ENCODE measurements at places on chromosomes 1 and 21.
A peak's percentile ranks its signal among the peaks of the same experiment; 100 is the strongest.

GRCh38 chr1:78855258-78855657 is 151.3 kb downstream of the ADGRL4 start:
- DNase-seq = no peak

- no peak for DNase-seq
These were observed 27.0 kb downstream of the SIM2 start for GRCh38 chr21:36725793-36726386.

DNA sequence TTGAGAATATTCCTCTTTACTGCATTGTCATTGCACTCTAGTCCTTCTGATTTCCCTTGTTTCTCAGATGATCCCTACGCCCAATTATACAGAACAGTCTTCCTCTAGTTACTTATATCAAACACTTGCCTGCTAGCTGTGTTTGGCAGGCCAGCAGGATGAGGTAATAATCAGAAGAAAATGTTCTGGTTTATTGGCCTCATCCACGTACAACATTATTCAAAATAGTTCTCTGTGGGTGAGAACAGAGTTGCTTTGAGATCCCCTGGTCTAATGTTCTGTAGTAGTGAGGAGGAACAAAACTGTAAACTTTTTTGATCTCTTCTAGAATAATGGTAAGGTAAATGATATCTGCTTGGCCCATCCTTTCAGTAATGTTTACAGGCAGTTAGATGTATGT is 22.3 kb upstream of the C1orf105 start:
- no peak for DNase-seq

- peak; percentile 22 for DNase-seq
These were observed 166.7 kb downstream of the ADGRL4 start for GRCh38 chr1:78839704-78840277.

DNA sequence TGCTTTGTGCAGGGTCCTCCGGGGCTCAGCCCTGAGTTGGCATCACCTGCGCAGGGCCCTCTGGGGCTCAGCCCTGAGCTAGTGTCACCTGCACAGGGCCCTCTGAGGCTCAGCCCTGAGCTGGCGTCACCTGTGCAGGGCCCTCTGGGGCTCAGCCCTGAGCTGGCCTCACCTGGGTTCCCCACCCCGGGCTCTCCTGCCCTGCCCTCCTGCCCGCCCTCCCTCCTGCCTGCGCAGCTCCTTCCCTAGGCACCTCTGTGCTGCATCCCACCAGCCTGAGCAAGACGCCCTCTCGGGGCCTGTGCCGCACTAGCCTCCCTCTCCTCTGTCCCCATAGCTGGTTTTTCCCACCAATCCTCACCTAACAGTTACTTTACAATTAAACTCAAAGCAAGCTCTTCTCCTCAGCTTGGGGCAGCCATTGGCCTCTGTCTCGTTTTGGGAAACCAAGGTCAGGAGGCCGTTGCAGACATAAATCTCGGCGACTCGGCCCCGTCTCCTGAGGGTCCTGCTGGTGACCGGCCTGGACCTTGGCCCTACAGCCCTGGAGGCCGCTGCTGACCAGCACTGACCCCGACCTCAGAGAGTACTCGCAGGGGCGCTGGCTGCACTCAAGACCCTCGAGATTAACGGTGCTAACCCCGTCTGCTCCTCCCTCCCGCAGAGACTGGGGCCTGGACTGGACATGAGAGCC is 22.7 kb downstream of the COL6A1 start:
- no peak for DNase-seq

- no peak for DNase-seq
These were observed 85.2 kb upstream of the TRABD2B start for GRCh38 chr1:48082271-48082962.

DNA sequence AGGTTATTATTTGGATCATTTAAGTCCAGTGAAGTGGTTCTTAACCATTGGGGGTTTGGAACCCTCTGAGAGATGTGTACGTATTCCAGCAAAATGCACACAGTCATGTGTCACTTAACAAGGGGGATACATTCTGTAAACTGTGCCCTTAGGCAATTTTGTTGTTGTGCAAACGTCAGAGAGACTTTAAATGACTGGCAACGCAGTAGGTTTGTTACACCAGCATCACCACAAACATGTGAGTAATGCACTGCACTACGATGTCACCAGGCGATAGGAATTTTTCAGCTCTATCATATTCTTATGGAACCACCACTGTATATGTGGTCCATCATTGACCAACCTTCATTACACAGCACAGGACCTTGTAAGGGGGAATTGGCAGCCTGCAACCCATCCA is 11.9 kb downstream of the AHCYL1 start:
- no peak for DNase-seq

- DNase-seq = peak; percentile 1
These were observed 359.0 kb upstream of the PTBP2 start for GRCh38 chr1:96362623-96363022.

DNA sequence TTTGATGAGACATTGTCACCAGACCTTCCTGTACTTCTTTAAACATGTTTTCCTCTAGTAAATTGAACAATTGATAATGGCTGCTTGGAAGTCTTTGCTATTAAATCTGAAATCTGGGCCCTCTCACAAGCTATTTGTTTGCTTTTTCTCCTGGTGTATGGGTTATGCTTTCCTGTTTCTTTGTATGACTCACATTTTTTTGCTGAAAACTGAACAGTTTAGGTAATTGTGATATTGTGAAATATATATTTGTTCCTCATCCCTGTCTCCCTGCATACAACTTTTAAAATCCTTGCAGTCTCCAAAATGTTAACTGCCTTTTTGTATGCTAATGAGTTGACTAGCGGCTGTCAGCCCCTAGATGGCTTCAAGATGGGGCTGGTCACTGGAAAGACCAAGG is 61.6 kb downstream of the MAP3K21 start:
- no peak for DNase-seq

GRCh38 chr1:163072658-163073057 is 3.5 kb downstream of the RGS4 start:
- DNase-seq = no peak

DNA sequence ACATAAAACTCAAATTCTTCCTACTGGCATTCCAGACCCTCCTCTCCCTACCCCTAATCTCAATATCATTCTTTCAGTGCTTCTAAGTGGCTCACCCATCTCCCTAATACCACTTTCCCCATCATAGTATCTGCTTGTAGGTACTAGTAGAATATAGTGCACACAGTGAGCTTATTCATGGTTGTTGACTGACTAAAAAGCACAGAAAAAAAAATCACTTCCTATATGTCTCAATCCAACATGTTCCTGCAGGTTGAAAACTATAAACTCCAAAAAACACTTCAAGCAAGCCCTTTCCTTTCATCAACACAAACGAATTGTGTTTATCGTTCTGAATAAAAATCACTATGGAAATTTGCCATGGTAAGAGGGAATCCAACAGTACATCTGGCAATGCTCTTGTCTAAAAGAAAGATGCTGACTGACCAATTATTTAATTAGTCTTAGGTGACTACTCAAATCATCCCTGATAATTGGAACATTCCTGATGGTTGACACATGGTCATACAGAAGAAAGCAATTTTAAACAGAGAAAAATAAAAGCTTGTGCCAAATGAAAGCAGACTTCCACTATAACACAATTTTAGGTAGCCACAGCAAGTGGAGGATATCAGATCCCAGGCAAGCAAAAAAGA is 87.1 kb downstream of the NDUFS5 start:
- no peak for DNase-seq

- peak; percentile 60 for DNase-seq
These were observed 7.3 kb downstream of the SH3BGRL3 start for GRCh38 chr1:26287033-26287711.

GRCh38 chr21:27206368-27206982 is 239.6 kb upstream of the ADAMTS5 start:
- no peak for DNase-seq

GRCh38 chr21:43929217-43929971 is 64.4 kb downstream of the AGPAT3 start:
- DNase-seq = no peak

- peak; percentile 66 for DNase-seq
These were observed 6.9 kb downstream of the PINK1 start for GRCh38 chr1:20640183-20640597.

DNA sequence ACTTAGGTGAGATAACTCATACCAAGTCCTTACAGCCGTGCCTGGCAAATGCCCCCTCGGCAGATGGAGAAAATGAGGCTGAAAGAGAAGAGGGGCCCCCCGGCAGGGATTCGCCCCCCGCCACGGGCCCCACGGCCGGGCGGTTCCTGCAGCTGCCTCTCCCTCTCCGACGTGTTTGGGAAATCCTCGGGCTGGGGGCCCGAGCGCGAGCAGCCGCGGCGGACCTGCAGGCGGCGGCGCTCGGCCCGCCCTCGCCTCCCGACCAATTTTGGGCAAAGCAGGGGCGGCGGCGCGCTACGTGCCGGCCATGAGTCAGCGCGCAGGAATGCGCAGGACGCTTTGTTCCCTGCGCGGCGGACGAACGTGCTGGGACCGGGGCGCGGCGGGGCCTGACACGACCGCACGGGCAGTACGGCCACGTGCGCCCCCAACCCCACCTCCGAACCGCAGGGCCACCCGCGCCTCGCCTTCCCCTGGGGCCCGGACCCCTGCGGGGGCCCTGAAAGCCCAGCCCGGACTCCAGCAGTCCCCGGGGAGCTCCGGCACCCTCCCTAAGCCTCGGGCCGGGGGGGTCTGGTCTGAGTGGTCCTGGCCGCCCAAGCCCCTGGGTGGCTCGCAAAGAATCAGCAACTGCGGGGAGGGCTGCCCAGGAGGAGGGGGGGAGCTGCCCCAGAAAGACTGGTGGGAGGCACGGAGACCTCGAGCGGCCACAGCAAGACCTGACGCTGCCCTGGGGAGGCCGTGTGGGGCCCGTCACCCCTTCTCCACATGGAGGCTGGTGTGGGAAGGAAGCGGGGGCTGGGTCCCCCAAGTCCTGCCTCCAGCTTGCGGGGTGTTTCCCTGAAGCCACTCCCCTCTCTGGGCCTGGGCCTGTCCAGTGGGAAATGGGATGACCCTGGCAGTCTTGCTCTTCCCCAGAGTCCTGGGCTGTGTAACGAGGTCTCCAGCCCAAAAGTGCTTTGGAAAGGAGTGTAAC is 11.9 kb upstream of the EDN2 start:
- peak; percentile 50 for DNase-seq

- no peak for DNase-seq
These were observed 44.8 kb upstream of the ZNF326 start for GRCh38 chr1:89949991-89950624.

DNA sequence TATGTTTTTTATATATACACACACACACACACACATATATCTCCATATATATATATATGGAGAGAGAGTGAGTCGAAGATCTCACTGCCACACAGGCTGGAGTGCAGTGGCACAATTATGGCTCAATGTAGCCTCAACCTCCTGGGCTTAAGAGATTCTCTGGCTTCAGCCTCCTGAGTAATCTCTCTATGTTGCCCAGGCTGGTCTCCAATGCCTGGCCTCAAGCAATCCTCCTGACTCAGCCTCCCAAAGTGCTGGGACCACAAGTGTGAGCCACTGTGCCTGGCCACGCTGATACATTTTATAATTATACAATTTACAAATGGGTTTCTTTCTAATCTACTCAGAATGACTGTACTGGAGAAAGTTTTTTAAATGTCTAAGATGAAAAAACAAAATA is 664.2 kb downstream of the PTPRC start:
- no peak for DNase-seq

- no peak for DNase-seq
These were observed 2143.9 kb downstream of the MRPL39 start for GRCh38 chr21:23463365-23463764.

DNA sequence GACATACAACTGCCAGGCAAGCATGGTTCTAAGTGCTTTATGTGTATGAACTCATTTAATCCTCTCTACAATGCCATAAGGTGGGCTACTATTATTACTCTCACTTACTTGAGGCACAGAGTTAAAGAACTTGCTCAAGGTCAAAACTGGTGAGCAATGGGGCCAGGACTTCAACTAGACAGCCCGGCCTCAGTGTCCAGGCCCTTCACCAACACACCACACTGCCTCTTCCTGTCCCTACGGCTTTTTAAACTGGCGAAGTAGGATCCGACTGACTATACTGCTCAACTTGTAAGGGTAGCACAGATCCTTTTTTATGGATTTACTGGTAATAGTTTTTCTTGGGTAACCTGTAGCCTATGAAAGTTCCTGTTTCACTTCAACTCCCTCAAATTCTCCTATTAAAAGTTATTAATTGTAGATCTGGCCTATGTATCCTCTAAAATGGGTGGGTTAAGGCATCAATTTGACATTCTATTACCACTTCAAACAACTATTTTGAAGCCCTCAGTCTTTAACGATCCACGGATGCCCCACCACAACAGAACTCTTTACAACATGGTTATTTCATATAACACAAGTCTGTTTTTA is 4.3 kb downstream of the ERRFI1 start:
- no peak for DNase-seq

- DNase-seq = peak; percentile 68
These were observed 61.8 kb upstream of the NBL1 start for GRCh38 chr1:19582318-19582717.

GRCh38 chr1:156284757-156285156 is 632 bp downstream of the TMEM79 start:
- DNase-seq = no peak

- no peak for DNase-seq
These were observed 12.6 kb upstream of the CHI3L2 start for GRCh38 chr1:111214884-111215283.

GRCh38 chr1:148386617-148387016 is 96.5 kb downstream of the PPIAL4G start:
- DNase-seq = no peak
